ENCODE measurements at places on chromosomes 5 and 9.
A peak's percentile ranks its signal among the peaks of the same experiment; 100 is the strongest.

DNA sequence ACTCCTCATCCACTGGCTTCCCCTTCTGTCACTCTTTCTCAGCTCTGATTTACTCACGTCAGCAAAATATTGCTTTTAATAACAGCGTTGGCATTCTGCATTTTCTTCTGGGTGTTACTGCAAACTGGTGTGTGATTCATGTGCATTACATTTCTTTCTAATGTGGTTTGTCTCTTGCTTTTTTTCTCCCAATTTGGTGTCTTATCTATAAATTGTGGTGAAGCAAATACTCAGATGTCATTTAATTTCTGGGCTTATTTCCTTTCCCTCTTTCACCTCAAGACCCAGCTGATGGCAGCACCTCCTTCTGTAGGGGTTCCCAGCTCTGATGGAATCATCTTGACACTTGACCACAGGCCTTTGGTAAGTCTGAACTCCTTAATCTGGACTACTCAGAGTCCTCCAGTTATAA, 180.7 kb upstream of the ZNF618 start:
- H3K4me3 ChIP-seq: no peak overlapping the region
- no peaks in the 10 kb centered on the region for H3K36me3 ChIP-seq
- no peak overlapping the region for H3K27ac ChIP-seq
- DNase-seq: no peak
- H3K4me1 ChIP-seq: peaks cover 6% of the 10 kb centered on the region

GRCh38 chr9:117224695-117225094, 190.2 kb downstream of the ASTN2 start:
- H3K4me1 ChIP-seq: no peaks in the 10 kb centered on the region
- H3K27me3 ChIP-seq: no peaks in the 10 kb centered on the region
- H3K27ac ChIP-seq: no peak overlapping the region
- no peak for DNase-seq
- no peak overlapping the region for H3K4me3 ChIP-seq

- H3K4me3 ChIP-seq: no peak overlapping the region
- H3K36me3 ChIP-seq: no peaks in the 10 kb centered on the region
- no peaks in the 10 kb centered on the region for H3K27me3 ChIP-seq
- peak overlapping the region; percentile 73 for H3K27ac ChIP-seq
These were observed 30.1 kb upstream of the LPAR1 start for GRCh38 chr9:111068383-111068730.

DNA sequence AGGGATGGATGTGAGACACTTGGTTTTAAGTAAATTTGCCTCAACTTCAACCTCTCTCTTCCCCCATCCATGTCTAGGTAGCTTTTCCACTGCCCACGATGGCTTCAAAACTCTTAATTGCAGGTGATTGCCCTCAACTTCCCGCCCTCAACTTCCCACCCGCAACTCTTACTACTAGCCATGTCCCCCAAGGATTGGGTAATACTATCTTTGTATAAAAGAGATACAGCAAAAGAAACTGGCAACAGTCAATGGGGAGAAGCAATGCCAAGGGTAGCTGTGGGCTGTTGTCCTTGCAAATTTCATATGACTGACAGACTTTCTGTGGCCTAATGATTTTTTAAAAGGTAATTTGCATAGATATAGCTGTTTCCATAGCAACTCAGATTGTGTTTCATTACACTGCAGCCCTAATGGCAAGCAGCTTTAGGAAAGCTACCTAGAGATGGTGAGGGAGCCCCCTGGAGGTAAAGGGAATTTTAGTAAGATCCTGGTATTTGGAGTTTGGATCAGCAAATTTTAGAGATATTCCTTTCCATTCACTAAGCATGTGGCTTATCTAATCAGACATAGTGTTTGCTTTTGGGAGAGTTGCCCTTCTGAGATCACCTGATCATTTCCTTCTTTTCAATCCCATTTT, 421.5 kb upstream of the DAP start:
- H3K4me1 ChIP-seq: no peaks in the 10 kb centered on the region
- no peak overlapping the region for H3K27ac ChIP-seq

DNA sequence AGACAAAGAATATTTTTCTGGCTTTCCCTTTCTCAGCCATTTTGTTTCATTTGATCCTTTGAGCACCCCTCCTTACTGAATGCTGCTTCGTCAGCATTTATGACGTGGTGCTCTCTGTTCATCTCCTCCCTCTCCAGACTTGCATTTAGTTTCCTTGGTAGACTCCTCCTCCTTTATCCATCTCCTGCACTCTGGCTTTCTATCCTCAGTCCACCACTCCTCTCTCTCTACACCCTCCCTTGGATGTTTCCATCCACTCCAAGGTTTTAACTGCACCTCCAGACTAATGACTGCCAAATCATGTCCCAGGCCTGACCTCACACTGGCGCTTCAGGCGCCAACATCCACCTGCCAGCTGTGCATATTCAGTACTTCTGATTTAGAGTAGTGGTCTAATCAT, 245.4 kb downstream of the RAB3C start:
- H3K4me3 ChIP-seq: no peak overlapping the region
- no peaks in the 10 kb centered on the region for H3K36me3 ChIP-seq
- no peak for DNase-seq
- peaks cover 20% of the 10 kb centered on the region for H3K27me3 ChIP-seq
- peaks cover 3% of the 10 kb centered on the region for H3K4me1 ChIP-seq
- no peak overlapping the region for H3K27ac ChIP-seq

DNA sequence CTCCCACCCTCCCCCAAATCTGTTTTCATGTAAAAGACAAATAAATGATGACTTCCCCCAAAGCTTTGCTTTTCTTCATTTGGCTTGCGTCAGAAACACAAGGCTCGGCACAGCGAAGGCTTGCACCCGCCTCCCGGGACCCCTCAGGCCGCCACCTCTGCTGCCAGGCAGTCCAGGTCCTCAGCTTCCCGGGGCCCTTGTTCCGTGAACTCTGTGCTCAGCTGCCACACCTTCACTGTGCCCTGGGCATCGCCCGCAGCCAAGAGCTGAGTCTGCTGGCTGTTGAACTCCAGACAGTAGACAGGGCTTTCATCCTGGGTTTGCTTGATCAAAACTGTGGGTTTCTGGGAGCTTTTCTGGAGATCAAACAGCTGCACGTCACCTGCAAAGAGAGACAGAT, 23.0 kb downstream of the DYNC2I2 start:
- H3K4me1 ChIP-seq: peaks cover 17% of the 10 kb centered on the region
- no peak for DNase-seq
- H3K36me3 ChIP-seq: peaks cover 27% of the 10 kb centered on the region
- peak overlapping the region; percentile 67 for H3K27ac ChIP-seq
- no peak overlapping the region for H3K4me3 ChIP-seq

DNA sequence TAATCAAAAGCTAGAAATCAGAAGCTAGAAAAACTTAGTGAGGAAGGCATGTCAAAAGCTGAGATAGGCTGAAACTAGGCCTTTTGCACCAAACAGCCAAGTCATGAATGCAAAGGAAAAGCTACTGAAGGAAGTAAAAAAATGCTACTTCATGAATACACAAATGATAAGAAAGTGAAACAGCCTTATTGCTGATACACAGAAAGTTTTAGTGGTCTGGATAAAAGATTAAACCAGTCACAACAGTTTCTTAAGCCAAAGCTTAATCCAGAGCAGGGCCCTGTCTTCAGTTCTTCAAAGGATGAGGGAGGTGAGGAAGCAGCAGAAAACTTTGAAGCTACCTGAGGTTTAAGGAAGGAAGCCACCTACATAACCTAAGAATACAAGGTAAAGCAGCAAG, 102.5 kb upstream of the SH3GL2 start:
- H3K27ac ChIP-seq: no peak overlapping the region
- H3K4me1 ChIP-seq: no peaks in the 10 kb centered on the region
- H3K4me3 ChIP-seq: no peak overlapping the region
- no peaks in the 10 kb centered on the region for H3K27me3 ChIP-seq
- peaks cover 4% of the 10 kb centered on the region for H3K36me3 ChIP-seq

GRCh38 chr5:137300411-137301240, 198.5 kb downstream of the SPOCK1 start:
- H3K36me3 ChIP-seq: no peaks in the 10 kb centered on the region
- no peaks in the 10 kb centered on the region for H3K4me1 ChIP-seq
- H3K4me3 ChIP-seq: no peak overlapping the region

- H3K4me1 ChIP-seq: peaks cover 4% of the 10 kb centered on the region
- H3K4me3 ChIP-seq: no peak overlapping the region
- no peak for DNase-seq
- no peak overlapping the region for H3K27ac ChIP-seq
- H3K36me3 ChIP-seq: no peaks in the 10 kb centered on the region
These were observed 346.1 kb upstream of the PTGER4 start for GRCh38 chr5:40333459-40334241.

GRCh38 chr5:72065751-72066255, 41.5 kb upstream of the MAP1B start:
- no peak for DNase-seq
- no peaks in the 10 kb centered on the region for H3K27me3 ChIP-seq
- peaks cover 26% of the 10 kb centered on the region for H3K4me1 ChIP-seq

DNA sequence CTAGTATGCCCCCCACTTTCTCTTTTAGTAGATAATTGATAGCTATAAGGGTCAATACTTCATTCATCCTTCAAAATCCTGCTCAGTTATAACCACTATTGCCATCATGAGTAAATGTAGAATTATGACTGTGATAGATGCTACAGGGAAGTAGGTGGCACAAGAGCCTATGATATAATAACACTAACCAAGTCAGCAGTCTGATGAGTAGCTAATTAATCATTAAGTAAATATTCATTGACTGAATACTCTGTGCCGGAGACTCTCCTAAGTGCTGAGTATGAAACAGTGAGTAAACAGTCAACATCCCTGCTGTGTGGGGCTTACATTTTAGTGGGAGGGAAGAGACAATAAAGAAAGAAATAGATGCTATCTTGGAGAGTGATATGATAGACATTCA, 430.3 kb upstream of the ZNF462 start:
- no peak overlapping the region for H3K4me3 ChIP-seq
- no peaks in the 10 kb centered on the region for H3K27me3 ChIP-seq
- peaks cover 2% of the 10 kb centered on the region for H3K4me1 ChIP-seq
- H3K27ac ChIP-seq: no peak overlapping the region

GRCh38 chr5:138725153-138725817, 27.9 kb upstream of the CTNNA1 start:
- peak; percentile 34 for DNase-seq
- H3K4me1 ChIP-seq: peaks cover 42% of the 10 kb centered on the region
- H3K4me3 ChIP-seq: peak overlapping the region; percentile 20

- H3K4me1 ChIP-seq: no peaks in the 10 kb centered on the region
- no peak overlapping the region for H3K27ac ChIP-seq
- no peak for DNase-seq
- H3K36me3 ChIP-seq: no peaks in the 10 kb centered on the region
- no peak overlapping the region for H3K4me3 ChIP-seq
These were observed 622.6 kb downstream of the PRR16 start for GRCh38 chr5:121086671-121087070.

- no peaks in the 10 kb centered on the region for H3K36me3 ChIP-seq
- H3K4me3 ChIP-seq: no peak overlapping the region
- peaks cover 19% of the 10 kb centered on the region for H3K4me1 ChIP-seq
- H3K27ac ChIP-seq: peak overlapping the region; percentile 3
These were observed 567.4 kb downstream of the PRR16 start for GRCh38 chr5:121031491-121031890.

DNA sequence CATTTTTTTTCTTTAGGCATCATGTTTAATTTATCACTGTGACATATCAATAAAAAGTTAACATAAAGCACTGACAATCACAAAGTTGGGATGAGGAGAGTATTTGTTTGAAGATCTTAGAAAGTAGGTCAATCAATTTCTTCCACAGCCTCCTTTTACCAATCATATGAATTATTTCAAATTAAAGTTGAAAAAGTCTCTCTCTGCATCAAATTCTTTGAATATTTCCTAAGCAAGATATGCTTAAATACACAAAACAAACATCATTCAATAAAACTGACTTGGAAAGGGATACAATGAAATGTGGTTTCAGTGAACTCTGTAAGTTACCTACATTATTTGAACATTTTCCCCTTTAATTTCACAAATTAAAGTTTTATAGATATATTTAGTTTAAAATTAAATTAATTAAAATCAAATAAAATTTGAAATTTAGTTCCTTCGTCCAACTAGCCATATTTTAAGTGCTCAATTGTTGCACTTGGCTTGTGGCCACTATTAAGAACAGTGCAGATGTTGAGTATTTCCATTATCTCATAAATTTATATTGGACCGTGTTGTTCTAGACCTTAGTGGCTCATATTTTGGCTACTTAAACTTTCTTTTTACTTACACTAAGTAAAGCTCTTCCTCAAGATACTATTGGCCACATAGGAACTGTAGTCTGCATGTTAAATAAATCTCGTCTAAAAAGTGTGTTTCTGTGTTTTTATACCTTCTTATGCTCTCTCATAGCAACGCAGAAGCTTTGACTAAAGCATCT, 949.7 kb upstream of the NUDT12 start:
- H3K4me3 ChIP-seq: no peak overlapping the region
- peaks cover 11% of the 10 kb centered on the region for H3K36me3 ChIP-seq
- peak overlapping the region; percentile 4 for H3K27ac ChIP-seq
- no peak for DNase-seq
- peaks cover 16% of the 10 kb centered on the region for H3K4me1 ChIP-seq

GRCh38 chr5:160231783-160232342, 2.6 kb downstream of the FABP6 start:
- DNase-seq: no peak
- no peaks in the 10 kb centered on the region for H3K4me1 ChIP-seq
- no peak overlapping the region for H3K4me3 ChIP-seq
- H3K27ac ChIP-seq: no peak overlapping the region
- no peaks in the 10 kb centered on the region for H3K27me3 ChIP-seq

- peaks cover 3% of the 10 kb centered on the region for H3K4me1 ChIP-seq
- H3K36me3 ChIP-seq: no peaks in the 10 kb centered on the region
- no peak overlapping the region for H3K27ac ChIP-seq
- H3K27me3 ChIP-seq: no peaks in the 10 kb centered on the region
- DNase-seq: no peak
- H3K4me3 ChIP-seq: no peak overlapping the region
These were observed 600.8 kb upstream of the DAB2 start for GRCh38 chr5:40025586-40025985.

DNA sequence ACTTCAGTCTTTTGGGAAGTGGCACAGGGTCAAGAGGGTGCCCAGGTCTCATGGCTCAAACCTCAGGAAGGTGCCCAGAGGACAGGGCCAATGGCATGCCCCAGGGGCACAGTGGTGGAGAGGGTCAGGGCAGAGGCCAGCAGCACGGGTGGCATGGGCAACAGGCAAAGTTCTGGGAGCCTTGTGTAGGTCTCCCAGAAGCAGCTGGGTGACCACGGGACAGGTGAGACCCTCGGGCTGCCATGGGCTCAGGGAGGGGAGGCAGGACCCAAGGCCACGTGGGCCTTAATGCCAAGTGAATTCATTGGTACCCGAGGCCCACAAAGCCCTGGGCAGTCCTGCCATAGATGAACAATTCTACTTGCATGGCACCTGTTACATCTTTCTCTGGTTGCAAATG, 72.4 kb upstream of the ADAMTS2 start:
- peaks cover 21% of the 10 kb centered on the region for H3K27me3 ChIP-seq
- H3K36me3 ChIP-seq: no peaks in the 10 kb centered on the region
- H3K4me1 ChIP-seq: no peaks in the 10 kb centered on the region
- H3K27ac ChIP-seq: no peak overlapping the region
- no peak for DNase-seq
- no peak overlapping the region for H3K4me3 ChIP-seq

GRCh38 chr5:92640340-92640739, 940.7 kb downstream of the NR2F1-AS1 start:
- H3K4me1 ChIP-seq: peaks cover 32% of the 10 kb centered on the region
- no peak overlapping the region for H3K4me3 ChIP-seq
- H3K27ac ChIP-seq: peak overlapping the region; percentile 6
- peaks cover 2% of the 10 kb centered on the region for H3K27me3 ChIP-seq
- no peak for DNase-seq

- H3K36me3 ChIP-seq: peaks cover 15% of the 10 kb centered on the region
- H3K27ac ChIP-seq: no peak overlapping the region
- H3K27me3 ChIP-seq: no peaks in the 10 kb centered on the region
- no peaks in the 10 kb centered on the region for H3K4me1 ChIP-seq
- H3K4me3 ChIP-seq: no peak overlapping the region
These were observed 26.7 kb downstream of the EXD3 start for GRCh38 chr9:137396227-137396626.

All from mesothelial cell of epicardium (in vitro differentiated cells).